ENCODE measurements at places on chromosomes 2 and 18.

GRCh38 chr2:204483608-204484081 is 61.6 kb upstream of the PARD3B start:
- DNase-seq: no peak

DNA sequence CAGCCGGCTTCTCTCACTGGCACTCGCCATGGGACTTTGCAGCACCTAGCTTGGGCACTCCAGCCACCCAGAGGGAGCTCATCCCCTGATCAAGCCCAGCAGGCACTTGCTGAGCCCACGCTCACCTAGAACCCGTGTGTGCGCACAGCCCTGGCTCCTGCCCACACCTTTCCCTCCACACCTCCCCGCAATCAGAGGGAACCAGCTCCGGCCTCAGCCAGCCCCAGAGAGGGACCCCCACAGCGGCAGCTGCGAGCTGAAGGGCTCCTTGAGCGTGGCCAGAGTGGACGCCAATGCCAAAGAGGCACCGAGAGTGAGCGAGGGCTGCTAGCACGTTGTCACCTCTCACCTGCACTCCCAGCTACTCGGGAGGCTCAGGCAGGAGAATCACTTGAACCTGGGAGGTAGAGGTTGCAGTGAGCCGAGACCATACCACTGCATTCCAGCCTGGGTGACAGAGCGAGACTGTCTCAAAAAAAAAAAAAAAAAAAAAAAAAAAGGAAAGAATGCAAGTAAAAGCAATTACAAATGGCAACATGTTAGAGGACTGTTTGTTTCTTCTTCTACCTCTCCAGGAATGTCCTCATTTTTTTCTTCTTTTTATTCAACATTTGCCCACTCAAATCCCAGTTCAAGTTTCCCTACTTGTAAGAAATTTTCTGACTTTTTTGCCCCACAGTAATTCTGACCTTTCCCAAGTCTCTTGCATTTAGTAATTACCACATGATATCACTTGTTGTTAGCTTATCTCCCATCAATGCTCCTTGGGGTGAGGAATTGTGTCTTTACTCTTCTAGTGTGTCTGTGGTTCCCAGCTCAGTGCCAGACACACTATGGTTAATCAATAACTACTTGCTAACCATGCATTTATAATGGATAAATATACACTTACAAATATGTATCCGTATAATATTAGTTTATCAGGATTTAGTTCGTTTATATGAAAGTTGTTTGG is 40.6 kb upstream of the ST3GAL5 start:
- no peak for DNase-seq

DNA sequence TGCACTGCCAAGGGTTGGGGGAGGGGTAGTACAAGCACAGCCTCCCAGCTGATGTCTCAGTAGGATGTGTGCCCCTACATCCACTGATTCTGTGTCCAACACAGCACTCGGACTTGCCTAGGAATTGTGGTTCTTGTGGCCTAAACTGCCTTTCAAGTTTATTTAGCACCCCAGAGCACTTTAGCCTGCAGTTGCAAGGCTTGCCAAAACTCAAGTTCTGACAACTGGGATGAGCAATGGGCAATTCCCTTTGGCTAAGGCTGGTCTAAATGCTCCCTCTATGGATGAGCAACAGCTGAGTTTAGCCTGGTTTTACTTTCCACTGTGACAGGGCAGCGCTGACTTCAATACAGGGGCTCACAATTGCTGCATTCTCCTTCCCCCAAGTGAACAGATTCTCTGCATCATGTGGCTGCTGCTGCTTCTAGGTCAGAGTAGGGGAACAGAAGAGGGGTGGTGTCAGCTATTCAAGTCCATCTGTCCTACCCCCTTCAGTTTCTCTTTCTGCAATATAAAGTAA is 471.5 kb downstream of the PIK3C3 start:
- DNase-seq: no peak

DNA sequence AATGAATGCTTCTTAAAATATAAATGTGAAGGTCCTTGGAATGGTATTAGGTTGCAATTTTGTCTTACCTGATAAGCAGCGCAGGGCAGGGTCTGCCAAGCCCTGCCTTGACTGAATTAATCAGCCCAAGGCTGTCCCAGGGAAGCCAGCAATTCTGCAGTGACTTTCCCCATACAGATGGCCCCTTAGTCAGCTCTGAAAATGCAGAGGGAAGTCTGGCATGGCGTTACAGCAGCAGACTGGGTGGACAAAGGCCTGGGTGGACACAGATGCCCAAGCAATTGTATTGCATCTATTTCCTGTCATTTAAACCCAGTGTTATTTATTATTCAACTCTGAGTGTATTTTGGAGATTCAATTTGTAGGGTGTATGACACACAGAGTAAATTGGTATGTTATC is 56.6 kb upstream of the NOL4 start:
- DNase-seq: no peak

DNA sequence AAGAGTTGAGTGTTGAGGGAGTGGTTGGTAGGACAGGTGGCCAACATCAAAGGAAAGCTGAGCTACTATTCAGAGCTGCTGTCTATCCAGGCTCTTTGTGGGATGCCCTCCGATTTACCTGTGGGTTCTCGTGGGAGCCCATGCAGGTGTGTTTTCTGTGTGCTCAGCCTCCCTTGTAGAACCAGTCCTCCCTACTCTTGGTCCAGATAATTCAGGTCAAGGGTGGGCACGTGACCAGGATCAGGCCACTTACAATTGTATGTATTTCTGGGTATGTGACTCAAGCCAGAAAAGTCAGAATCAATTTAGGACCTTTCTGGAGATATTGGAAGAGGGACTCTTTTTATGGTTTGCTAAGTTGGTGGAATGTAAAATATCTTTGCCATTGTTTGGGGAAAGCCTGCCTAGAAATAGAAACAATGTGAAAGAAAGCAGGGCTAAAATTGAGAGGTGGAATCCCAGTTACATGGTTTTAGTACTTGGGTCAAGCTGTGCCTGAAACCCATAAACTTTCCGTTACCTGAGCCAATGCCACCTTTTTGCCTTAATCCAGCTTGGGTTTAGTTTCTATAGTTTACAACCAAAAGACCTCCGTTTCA is 93.2 kb downstream of the PDCL3 start:
- DNase-seq: no peak

DNA sequence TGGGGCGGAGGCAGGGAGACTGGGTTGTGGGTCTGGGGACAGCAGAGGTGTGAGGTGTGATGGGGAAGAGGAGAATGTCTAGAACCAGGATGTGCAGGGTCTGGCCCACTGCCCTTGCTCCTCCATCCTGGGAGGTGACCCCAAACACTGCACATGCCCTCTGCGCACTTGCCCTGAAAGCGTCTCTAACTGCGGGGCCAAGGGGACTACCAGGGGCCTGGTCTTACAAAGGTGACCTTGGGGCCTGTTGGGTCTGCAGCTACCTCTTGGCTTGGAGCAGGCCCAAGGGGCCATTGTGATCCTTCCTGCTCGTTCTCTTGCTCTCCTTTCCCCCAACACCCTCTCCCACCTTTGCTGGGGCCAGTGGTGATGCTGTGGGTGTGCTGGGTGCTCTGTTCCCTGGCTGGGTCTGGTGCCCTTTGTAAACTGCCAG is 48.0 kb upstream of the FAHD2A start:
- DNase-seq: no peak

- no peak for DNase-seq
Observed at GRCh38 chr18:57749604-57749970, 53.5 kb downstream of the ATP8B1 start.

- no peak for DNase-seq
Observed at GRCh38 chr2:182379241-182379640, 47.6 kb downstream of the PDE1A start.

DNA sequence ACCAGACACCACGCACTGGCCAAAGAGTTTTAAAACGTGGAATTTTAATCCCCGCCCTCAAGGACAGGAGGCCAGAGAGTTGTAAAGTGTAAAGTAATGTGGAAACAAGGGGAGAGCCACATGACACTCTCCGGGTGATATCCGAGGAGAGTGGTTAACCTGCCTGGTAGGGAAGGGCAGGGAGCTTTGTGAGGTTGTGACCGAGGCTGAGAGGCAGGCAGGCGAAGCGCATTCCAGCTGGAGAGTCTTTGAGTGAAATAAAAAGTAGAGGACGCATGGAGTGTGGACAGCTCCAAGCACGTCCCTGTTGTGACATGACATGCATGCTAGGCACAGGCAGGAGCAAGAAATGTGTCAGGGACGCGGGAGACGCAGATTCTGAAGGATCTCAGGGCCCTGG is 539.5 kb downstream of the RNF144A start:
- no peak for DNase-seq

DNA sequence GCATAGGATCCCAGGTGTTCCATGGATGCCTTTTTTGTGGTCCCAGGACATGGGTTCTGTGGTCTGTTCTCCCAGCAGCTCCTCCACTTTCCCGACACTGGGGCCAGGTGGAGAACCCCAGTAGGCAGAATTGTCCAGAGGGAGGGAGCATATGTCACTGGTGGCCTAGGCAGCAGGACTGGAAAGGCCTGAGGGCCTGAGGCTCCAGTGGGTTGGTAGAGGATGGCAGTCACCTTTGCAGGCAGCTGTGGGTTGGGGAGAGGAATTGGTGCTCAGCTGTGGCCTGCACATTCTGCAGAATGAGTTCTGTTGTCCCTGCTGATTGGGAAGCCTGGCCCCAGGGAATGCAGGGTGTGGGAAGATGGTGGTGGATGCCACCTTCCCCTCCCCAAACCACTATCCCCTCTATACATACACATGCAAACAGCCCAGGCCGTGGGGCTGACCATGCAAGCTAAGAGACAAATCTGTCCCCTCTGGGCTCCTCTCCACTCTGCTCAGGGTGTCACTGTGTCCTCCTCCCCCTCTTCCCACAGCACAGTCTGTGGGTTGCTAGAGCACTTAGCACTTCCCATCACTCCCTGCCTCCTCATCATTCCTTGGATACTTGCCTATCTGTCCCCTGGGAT is 11.4 kb downstream of the CTIF start:
- no peak for DNase-seq

- DNase-seq: no peak
Observed at GRCh38 chr2:227853765-227854271, 17.6 kb upstream of the DAW1 start.

All from activated CD4-positive, alpha-beta T cell treated with anti-CD3 and anti-CD28 coated beads, Interleukin-2, amount 10 ng/mL, durations not matched to agents 24 days and 14 days (primary cell).